ENCODE measurements at places on chromosomes 16 and 17.

DNA sequence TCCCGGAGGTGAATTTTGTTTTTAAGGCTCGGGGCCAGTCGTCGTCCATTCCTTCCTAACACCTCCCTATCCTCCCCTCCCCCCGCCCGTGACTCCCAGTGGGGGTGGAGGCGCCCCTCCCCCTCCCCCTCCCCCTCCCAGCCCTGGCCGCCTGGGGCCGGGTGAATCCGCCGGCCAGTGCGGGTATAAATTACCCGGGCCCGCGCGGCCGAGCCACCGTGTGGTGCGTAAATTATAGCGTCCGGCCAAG, 2.0 kb upstream of the GSE1 start:
- no peak for DNase-seq

- peak; percentile 85 for DNase-seq
Measured at GRCh38 chr17:31580706-31581490, 189.4 kb downstream of the RAB11FIP4 start.

- DNase-seq, result no peak
Measured at GRCh38 chr16:5874899-5875298, 777.3 kb upstream of the EEF2KMT start.

- no peak for DNase-seq
Measured at GRCh38 chr16:72934636-72935403, 113.1 kb downstream of the ZFHX3 start.

GRCh38 chr16:35689764-35690163, 2230.4 kb downstream of the TP53TG3F start:
- no peak for DNase-seq

GRCh38 chr16:27317320-27317719, 3.5 kb downstream of the IL4R start:
- DNase-seq, result no peak

DNA sequence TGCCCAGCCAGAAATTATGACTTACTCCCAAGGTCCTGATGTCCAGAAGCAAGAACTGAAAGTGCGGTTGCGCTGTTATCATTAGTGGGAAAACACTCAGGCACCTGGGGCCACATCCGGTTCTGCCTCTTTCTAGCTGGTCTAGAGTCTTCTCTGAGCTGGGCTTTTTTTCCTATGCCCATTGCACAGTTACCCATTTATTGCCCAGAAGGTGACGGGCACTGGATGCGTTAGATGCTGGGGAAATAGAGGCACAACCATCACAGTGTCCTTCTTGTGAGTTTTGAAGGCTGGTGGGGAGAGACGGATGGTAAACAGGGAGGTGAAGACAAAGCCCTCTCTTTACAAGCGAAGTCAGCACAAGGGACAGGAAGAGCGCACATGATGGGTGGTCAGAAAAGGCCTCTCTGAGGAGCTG, 37.7 kb downstream of the PLCG2 start:
- no peak for DNase-seq

DNA sequence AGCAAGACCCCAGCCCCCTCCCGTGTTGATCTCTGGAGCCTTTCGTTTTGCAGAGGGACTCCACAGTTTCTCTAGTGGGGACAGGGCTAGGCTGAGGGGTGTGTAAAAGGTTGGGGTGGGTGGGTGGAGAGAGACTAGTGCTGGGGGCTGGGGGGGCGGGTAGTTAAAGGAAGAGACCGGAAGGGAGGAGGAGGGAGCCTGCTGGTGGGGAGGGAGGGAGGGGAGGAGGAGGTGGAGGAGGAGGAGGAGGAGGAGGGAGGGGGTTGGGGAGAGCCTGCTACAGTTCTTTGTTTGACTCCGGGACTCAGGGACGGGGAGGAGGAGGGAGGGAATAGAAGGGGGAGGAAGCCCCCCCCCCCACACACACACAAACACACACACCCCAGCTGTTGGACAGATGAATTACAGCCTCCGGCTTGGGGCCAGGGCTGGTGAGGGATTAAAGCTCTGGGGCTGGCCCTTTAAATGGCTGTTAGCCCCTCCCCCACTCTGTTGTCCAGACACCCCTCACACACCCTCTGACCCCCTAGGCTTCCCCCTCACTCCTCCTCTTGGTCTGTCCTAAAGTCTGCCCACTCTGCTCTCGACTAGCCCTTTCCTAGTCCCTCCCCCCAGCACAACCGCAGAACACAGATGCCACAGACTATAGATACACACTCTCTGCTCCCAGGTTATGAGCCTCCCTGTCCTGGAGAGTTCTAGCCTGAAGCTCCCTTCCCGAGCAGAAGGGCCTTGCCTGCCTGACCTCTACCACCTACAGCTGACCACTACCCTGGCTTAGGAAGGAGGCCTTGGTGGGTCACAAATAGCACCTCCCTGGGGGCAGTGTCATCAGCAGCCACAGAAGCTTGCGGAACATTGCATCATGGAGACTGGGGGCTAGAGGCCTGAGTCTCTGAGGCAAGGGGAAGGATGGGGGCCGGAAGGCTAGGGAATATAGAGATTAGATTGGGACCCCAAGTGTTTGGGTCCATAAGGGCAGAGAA, 4.4 kb downstream of the KDM6B start:
- DNase-seq, result no peak

DNA sequence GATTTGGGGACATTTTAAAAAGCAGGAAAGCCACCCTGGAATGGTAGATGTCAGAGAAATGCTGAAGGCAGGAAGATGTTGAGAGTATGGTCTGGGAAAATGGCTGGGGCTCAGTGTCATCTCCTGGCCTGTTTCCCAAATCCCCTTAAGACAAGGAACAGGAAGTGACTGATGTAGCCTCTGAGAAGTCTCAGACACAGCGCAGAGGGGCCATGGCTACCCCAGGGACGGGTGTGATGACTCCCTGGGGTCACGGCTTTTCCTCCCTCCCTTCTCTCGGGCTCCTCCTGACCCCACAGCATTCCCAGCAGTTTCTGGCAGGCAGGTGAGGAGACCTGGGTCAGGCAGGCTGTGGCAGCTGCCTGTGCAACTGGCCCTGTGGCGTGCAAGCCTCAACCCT, 45.4 kb downstream of the RAP1GAP2 start:
- DNase-seq, result no peak

- no peak for DNase-seq
Measured at GRCh38 chr16:66373667-66374066, 7.2 kb downstream of the CDH5 start.

DNA sequence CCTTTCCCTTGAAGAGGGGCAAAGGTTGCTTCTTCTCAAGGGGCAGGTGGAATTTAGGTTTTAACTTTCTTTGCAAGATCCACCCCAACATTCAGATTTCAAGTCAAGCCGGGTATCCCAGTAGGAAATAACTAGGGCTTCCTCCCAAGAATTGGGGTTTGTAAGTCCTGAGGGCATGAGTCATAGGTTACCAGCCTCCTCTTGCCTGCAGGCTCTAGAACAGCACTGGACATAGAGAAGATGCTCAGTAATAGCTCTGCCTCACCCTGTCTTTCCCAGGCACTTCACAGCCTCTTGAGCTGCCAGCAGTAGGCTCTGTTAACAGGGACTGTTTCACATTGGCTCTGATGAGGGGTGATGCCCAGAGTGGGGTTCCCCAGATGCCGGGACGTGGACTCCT, 35.8 kb upstream of the ZFP90 start:
- DNase-seq, result peak; percentile 28

- DNase-seq, result no peak
Measured at GRCh38 chr16:15749371-15749770, 99.3 kb downstream of the NDE1 start.

- DNase-seq, result no peak
Measured at GRCh38 chr16:4370570-4371356, 885 bp upstream of the VASN start.

DNA sequence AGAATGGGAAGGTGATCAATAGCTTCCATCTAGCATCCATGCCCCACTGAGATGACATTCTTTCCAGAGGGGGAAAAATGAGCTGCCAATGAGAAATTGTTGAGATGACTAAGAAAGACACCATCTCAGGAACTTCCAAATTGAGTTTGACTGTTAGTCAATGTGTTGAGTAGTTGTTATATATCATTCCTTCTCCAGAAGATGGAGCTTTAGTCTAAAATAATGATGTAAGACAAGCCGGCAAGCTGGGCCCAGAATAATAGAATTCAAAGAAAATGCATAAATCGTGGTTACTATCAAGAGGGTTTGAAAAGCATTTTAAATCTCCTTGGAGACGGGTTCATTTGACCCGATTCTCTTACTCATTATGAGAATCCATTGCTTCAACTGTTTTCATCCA, 71.0 kb upstream of the ATF7IP2 start:
- DNase-seq, result peak; percentile 36

DNA sequence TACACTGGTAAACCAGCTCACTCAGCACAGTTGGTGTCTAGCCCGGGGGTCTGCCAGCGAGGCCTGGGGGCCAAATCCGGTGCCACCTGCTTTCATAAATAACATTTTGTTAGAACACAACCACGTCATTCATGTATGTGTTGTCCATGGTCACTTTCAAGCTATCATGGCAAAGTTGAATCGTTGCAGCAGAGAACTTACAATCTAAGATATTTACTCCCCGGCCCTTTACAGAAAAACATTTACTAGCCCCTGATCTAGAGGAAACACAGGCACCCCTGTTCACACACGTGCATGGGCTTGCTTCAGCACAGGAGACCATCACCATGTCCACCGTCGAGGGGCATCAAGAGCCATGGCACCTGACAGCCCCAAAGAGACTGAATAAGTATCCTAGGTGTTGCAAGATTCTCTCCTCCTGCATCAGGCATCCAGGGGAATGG, 111.4 kb upstream of the DNAH9 start:
- DNase-seq, result no peak

DNA sequence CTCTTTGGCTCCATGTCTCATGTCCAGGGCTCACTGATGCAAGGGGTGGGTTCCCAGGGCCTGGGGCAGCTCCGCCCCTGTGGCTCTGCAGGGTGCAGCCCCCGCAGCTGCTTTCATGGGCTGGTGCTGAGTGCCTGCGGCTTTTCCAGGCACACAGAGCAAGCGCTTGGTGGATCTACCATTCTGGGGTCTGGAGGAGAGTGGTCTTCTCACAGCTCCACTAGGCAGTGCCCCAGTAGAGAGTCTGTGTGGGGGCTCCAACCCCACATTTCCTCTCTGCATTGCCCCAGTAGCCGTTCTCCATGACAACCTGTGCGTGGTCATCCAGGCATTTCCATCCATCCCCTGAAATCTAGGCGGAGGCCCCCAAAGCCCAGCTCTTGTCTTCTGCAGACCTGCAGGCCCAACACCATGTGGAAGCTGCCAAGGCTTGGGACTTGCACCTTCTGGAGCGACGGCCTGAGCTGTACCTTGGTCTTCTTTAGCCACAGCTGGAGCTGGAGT, 5.2 kb downstream of the IL32 start:
- no peak for DNase-seq

DNA sequence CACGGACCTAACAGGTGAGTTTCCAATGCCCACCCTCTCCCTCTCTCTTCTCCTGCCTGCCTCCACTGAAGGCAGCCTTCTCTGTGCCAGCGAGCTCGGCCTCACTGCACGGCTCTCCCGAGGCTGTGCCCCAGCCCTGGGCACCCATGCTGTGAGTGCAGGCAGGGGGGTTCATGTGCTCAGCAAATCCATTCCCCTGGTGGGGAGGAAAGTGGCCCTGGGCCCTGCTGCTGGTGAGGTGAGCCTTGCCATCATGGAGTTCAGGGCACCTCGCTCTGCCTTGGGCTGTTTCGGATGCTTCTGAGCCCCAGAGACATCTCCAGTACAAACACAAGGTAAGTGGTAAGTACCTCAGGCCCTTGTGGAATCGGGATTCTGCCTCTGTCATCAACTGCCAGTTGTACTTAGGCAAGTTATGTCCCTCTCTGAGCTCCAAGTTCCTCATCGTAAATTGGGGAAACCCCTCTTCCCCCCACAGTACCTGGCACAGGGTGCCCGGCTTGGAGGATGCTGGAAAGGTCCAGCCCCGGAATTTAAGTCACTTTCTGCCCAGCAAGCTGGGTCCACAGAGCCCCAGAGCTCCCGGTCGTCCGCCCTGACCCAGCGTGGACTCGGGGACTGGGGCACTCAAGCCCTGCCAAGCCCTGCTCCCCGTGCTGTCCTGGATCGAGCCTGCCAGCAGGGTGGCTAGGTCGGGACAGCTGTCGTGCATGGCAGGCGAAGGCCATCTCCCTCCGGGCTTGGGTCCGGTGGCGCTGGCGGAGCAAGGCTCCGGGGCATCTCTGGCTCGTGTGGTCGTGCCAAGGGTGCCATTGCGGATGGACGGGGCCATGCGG, 684 bp upstream of the NUDT16L1 start:
- no peak for DNase-seq

DNA sequence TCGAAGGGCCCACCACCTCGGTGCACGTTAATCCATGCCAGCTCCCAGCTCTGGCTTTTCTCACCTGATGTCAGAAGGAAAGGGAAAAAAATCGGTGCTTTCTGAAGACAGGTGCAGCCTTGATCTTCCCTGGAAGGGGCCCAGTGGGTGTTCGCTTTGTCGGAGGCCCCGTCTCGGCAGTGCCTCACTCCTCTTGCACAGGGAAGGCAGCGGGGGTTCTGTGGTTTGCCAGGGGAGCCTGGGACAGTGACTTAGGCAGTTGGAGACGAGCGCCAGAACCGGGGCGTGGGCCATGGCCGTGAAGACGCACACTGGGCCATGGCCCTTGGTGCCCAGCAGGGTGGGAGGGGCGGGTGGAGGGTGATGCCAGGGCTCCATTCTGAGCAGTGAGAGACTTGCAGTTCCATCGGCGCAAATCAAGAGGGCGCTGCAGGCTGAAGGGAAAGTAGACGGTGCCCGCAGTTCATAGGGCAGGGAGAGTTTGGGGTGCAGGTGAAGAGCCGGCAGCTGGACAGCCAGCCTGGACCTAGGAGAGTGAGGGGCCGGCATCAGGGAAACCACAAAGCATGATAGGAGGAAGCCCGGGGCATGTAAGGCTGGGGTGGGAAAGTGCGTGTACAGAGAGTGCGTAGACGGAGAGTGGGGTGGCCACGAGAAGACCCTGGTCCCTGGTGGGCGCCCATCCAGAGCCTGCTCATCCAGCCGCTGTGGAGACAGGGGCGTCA, 101.3 kb upstream of the CHMP6 start:
- DNase-seq, result no peak

DNA sequence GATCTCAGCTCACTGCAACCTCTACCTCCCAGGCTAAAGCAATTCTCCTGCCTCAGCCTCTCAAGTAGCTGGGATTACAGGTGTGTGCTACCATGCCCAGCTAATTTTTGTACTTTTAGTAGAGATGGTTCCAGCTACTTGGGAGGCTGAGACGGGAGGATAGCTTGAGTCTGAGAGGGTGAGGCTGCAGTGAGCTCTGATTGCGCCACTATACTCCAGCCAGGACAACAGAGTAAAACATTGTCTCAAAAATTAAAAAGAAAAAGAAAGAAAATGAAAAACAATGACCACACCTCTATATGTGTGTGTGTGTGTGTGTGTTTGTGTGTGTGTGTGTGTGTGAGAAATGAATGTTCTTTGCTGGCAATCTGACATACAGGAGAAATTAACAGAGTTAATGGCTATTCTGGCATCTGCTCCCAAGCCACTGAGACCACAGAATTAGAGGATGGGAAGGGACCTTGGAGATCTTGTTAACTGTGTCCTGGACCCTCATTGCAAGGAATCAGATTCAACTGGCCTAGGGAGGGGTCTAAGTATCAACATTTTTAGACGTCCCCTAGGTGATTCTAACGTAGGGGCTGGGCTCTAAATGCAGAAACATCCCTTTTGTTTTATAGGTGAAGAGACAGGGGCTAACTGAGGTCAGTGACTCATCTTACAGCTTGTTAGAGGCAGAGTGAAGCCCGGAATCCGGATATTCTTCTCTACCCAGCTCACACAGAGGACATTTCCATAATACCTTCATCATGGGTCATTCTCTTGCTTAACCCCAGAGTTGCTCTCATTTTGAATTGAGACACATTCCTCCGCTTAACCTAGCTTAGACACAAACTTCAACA, 16.4 kb upstream of the MARCHF10 start:
- peak; percentile 92 for DNase-seq

GRCh38 chr17:74055508-74056160, 147.8 kb upstream of the RPL38 start:
- no peak for DNase-seq

GRCh38 chr16:23434380-23434779, 18.6 kb downstream of the COG7 start:
- peak; percentile 71 for DNase-seq

All from PC-3 (cell line).